ENCODE measurements at places on chromosomes 2 and 18. TPM values are rescaled to one million over a fixed set of nuclear protein-coding genes. Genes with fewer than 3 reads are reported as not detected.

DNA sequence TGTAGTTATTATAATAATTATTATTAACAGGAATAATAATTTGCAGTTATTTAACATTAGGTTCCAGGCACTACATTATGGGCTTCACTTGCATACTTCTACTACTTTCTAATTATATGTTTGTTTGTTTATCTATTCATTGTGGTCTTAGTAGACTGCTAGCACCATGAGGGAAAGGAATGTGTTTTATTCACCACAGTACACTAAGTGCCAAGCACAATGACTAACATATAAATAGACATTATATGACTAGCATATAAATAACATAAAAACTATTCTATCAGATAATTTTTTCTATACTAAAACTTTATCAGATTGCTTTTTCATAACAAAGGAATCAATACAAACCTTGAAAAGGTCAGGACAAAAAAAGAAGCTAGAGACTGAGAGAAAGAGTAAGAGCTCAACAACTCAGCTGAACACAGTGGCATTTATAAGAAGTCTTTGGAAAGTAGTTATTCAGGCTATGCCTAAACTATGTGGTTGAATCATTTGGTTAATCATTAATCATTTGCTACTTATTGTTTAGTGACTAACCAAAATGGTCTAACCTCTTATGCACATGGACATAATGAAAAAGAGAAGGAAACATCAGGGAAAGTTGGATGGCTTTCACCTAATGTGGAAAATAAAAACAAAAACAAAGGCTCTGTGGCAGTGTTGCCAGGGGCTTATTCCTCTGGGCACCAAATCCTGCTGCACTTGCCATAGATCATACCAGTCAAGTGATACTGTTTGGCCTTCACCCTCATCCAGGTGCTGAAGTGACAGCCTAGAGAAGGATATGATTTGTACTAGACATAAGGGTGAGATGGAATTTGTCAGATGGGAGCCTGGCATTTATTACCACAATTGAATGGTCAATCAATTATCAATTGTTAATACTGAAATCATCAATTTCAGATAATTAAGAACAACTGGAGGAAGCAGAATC lies 174.9 kb downstream of the ETAA1 start:
- peak; percentile 37 for DNase-seq

DNA sequence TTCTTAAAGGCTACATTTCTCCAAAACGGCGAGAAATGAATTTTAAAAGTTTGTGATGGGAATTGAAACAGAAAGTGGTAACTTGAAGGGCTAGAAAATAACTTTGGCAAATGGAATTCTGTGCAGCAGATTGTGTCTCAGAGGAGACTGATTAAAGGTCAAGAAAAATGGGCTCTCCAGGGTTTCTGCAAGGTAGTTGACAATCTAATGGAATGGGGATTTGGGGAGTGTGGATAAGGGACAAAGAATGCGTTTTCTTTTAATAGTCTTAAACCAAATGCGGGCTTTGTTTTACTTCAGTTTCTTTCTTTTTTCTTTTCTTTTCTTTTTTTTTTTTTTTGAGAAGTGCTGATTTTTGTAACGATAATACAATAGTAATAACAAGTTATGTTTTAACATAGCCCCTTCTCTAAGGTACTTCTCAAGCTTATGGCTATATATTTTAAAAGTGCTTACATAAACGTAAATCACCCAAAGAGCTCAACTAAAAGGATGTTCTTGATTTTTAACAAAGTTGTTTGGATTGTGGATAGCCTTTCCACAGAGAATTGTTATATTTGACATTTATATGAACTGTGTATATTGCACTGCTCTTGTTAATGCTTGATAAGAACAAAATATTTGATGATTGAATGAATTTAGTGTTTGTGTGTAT lies 36.6 kb downstream of the CAMKMT start:
- DNase-seq, result no peak

DNA sequence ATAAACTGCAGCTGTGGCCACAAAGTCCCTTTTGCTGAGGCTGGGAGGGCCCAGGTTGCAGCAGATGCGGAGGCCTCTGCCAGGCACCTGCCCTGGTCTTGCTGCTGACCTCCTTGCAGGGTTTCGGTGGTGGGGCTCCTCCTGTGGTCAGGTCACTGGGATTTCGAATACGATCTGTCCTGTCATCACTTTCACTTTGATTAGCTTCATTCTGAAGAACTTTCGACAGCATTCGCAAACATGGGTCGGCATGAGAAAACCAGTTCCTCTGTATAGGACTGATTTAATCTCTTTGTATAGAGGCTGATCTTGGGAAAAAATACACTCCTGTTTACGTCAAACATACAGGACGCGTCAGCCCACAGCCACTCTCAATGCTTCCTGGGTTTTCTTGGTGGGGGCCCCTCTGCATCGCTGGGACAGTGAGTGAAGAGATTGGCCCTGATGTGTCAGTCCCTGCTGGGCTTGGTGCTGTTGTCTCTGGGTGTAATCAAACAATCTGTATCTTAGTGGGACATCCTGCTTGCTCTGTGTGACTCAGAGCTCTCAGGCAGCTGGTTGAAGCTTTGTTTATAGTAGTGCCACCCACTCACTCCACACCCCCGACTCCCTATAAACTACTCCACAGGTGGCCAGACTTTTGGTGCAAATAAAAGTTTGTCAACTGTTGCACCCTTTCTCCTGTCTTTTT lies 209.4 kb upstream of the CXCR4 start:
- DNase-seq, result peak; percentile 3

DNA sequence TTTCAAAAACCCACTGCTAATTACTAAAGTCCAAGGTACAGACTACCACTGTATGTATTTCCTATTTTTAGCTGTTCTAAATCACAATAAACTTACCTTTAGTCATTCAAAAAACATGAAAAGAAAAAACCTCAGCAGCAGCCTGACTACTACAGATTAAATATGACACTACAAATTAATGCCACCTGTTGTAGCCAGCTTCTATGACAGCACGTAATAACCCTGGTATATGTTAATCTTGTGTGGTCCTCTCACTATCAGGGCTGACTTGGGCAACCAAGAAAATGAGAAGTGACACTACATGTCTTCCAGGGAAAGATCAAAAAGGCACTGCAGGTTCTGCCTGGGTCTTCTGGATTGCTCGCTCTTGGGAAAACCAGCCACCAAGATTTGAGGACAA lies 90.6 kb upstream of the FAM124B start:
- peak; percentile 19 for DNase-seq

DNA sequence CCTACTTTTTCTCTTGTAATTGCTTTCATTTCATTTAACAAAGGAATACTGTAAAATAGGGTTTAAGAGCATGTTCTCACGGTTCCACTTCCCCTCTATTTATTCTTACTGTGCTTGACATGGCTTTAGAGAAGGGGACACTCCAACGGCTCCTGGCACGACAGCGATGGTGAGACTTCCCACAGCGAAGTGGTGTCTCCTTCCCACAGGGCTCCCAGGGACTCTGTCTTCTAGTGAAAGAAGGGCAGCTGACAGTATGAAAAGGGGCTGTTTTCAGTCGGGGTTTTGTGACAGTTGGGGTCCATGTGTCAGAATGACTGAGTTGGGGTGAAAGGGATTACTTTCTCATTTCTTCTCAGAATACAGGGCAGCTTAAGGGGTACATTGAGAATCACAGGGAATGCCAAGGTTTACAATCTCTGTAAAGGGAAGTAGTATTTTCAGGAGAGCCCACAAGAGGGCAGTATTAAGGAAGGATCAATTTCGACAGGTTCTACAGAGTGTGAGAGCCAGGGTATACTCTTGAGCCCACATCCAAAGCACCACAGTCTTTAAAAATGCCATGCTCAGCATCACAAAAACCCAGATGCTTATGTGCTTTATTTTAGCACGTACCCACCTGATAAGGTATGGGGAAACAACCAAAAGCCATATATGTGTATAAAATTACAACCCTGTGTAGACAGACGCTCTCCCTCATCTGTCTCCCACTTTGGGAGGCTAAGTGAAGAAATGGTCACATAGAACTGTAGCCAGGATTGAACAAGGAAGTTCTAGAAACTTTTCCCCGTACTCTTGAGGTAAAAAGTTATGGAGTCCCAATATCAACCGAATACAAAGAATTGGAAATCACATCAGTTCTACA lies 31.3 kb upstream of the RAPGEF4 start:
- peak; percentile 50 for DNase-seq

TUBB8B gene
- not detected for total RNA-seq

All from LHCN-M2 (cell line).